Stimulated activated CD4-positive, alpha-beta T cell treated with anti-CD3 and anti-CD28 coated beads, Interleukin-2, amount 100 ng/mL, for 48 hours (primary cell): ENCODE measurements at places on chromosomes 3 and 15.

DNA sequence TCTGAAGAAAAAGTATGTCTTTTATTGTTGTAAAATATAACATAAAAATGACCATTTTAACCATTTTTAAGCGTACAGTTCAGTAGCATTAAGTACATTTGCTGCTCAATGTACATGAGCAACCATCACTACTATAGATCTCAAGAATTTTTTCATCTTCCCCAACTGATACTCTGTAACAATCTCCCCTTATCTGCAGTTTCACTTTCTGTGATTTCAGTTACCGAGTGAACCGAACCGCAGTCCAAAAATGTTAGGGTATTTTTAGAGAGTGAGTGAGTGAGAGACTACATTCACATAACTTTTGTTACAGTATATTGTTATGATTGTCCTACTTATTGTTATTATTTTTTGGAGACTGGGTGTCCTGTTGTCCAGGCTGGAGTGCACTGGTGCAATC is 9.0 kb upstream of the SLC25A26 start:
- no peak for DNase-seq

DNA sequence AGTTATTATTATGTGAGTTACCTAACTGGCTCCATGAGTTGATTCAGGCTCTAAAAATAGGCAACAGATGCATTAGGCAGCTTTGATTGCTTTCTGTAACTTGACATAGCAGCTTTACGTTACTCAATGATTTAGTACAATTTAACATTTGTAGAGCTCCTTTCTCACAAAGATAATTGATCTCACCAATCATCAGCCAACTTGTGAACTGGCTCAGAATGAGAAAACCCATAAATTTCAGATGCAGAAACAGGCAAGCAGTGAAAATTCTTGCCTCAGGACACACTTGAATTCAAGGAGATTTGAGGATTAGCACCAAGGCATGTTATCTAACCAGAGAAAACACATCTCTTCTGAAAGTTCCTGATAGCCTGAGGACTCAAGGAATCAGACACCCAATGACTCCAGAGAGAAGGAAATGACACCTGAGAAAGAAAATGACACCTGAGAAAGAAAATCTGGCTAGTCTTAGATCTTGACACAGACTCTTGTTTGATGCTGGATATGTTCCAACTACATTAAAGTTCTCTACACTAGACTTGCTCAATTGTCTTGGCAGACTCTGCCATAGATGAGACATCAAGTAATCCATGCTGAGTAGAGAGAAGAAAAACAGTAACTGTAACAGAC is 315.1 kb upstream of the CBLB start:
- DNase-seq, result no peak

DNA sequence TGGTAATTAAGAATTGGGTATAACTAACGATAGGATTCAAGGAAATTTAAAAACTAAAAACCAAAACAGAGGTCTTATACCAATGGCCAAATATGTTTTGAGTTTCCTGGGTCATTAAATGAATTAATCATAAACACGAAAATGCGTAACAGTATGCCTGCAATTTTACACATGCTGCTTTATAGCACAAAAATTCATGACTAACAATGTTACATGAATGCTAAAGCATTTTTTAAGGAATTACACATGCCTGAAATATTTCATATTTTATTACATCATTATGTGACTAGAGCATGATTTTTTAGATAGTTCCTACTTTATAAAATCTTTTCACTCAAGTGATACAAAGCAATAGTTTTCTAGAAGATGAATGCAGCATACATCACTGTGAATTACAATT is 74.7 kb downstream of the ZNF148 start:
- DNase-seq, result no peak

DNA sequence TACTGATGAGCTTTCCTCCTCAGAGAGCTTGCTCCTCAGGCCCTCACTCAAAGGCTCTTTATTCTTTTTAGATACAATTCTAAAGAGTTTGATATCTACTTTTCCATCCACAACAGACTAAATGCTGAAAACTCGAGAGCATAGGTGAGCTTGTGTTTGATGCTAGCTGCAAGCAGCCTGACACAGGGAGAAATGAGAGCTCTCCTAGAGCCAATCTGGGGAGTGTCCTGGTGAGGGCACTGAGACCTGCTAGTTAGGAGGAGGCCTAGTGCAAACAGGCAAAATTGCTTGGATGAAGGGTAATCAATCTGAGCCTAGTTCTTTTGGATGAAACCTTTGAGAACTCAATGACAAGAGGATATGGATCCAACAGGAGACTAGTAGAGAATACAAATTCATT is 300.8 kb downstream of the ZBTB20 start:
- DNase-seq, result no peak

GRCh38 chr3:161556533-161556932 is 59.9 kb downstream of the OTOL1 start:
- no peak for DNase-seq

DNA sequence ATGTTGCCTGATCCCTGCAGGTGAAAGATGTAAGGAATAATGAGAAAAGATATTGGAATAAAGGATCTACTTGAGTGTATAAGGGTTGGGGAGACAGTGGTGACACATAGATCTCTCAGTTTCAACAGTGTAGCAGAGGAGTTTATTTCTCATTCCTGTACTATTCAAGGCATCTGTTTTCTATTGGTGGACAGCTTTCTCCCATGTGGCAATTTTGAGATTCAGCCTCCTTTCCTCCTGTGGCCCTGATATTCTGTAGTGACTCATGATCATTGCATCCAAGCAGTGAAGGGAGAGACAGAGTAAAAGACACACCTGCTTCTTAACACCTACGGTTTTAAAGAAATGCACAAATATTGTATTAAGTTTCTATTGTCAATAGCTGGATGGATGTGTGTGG is 327.6 kb downstream of the GRM7 start:
- DNase-seq, result no peak

- DNase-seq, result no peak
These were observed 205.6 kb downstream of the FEZF2 start for GRCh38 chr3:62167566-62168262.

DNA sequence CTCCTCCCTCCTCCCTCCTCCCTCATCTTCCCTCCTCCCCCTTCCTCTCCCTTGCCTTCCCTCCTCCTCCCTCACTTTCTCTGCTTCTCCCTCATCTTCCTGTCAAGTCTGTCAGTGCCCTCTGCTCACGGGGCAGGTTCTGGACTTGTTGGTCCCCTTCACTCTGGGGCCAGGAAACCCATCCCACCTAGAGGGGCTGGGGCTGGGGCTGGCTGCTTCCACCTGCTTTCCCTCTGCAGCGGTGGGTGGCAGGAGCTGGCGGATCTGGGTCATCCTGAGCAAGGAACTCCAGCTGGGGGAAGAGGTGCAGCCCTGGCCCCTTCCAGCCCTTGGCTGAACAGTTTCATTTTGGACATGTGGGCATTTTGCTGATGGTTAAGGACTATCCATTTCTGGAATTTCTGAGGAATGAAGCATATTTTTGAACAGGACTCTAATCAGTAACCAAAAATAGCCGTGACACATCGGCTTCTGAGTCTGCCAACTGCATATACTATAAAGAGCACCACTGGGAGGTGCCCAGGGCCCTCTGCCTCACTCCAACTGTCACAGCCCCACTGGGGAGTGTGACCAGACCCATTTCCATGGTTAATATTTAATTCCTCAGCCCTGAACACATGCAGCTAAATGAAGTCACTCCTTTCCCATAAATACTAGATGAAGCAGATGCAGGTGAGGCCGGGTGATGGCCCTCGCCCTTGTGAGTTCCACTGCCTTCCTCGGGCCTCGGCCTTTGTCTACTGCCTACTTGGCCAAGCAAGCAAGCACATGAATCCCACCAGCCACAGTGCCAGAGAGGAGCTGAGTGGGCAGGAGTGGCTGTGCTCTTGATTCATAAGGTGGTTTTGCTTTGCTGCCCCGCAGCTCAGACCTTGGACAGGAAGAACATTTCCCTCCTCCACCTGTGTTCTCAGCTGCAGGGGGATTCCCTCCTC is 39.8 kb downstream of the CHDH start:
- no peak for DNase-seq

DNA sequence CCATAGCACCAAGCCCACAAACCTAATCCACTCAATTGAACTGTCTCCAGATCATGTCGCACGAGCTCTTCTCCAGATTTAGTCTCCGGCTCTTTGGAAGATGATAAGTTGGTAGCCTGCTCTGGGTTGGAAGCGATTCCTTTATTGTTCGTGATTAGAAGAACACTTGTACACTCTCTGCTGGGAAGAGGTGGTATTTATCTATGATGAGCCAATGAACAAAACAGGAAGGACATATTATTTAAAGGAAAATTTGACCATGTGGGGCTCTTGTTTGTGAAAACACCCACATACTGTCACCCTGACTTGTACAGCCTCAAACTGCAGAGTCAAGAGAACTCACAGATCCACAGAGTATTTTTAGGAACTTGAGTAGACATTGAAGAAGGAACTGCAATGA is 54.4 kb downstream of the MYZAP start:
- no peak for DNase-seq

DNA sequence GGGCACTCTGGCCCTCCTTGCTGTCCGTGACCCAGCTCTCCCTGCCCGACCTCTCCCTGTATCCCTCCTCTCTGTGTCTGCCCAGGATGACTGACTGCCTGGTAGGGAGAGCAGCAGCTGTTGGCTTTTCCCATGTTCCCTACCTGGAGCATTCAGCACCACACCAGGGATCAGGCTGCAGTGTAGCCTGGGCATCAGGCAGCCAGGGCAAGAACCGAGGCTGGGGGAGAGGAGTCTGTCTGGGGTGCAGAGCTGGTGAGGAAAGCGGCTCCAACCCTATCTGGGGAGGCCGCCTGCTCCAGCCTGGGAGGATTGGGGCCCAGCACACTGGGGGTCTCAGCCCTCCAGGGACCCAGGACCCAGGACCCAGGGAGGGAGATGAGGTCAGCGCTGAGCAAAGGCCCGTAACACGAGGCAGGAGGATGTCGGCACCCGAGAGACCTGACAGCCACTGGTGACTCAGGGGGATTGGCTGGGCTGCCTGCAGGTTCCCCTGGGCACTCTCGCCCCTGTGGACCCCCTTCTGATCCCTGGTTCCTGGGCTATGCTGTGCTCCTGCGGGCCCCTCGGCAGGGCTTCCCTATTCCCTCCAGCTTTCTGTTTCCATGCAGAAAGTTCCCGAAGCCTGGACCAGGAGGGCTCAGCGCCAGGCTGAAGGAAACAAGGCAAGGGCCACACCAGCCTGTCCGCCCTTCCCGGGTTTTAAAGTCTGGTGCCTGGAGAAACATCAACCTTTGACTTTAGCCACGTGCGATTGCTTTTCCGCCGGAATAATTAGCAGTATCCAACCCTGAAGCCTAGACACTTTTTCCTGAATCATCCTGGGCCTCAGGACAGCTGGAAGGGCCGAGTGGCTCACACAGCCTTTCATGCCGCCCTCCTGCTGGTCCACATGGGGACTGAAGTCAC is 128.2 kb upstream of the MEF2A start:
- DNase-seq, result no peak

- DNase-seq, result no peak
These were observed 774.8 kb upstream of the EPHA6 start for GRCh38 chr3:96039632-96040031.

DNA sequence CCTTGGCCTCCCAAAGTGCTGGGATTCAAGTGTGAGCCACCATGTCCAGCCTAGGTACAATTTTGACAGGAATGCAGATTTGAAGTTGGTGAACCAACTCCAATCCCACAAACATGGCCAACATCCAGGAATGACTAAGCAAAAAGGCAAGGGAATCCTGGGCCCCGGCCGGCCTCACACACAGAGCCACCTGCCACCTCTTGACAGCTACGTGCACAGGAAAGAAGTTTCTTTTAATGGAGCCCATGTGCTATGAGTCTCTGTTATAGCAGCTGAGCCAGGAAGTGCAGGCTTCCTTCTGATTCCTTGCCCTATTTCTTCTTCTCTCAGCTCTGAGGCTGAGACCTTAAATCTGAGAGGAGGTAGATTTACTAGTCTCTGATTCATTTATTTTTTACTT is 8.8 kb downstream of the TMEM40 start:
- no peak for DNase-seq

DNA sequence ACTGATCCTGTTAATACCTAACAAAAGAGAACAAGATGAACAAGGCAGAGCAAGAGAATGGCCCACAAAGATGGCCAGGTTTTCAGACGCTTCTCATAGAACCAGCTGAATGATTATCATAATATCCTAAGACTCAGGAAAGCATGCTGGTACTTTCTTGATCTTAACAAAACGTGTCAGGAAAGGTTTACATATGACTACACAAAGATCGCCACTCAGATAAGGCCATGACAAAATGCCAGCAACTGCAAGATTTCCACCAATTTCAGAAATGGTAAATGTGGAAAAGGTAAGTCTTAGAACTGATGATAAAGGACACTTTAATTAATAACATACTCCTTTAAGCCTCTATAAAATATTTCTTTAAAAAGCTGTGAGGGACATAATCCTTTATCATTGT is 108.8 kb downstream of the DLG1 start:
- DNase-seq, result no peak

DNA sequence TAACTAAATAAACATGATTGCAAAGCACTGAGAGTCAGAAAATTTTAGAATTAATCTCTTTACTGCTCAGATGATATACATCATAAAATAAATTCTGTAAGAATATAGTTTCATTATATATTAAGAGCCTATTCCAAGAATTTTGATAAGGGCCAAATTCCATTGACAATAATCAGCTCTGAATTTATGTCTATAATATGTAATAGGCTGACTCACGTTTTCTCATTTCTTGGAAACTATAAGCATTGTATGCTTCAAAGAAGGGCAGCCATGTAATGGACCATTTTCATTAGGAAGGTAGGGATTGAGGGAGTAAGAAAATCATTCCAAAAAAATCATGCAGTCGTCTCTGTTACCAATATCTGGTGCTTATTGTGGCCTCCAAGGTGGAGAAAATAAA is 315.9 kb downstream of the ZIC4 start:
- no peak for DNase-seq

- DNase-seq, result peak; percentile 66
These were observed 18.8 kb downstream of the NBEAL2 start for GRCh38 chr3:46998121-46998851.

- DNase-seq, result no peak
These were observed 162.1 kb upstream of the LYSMD4 start for GRCh38 chr15:99895189-99895955.

DNA sequence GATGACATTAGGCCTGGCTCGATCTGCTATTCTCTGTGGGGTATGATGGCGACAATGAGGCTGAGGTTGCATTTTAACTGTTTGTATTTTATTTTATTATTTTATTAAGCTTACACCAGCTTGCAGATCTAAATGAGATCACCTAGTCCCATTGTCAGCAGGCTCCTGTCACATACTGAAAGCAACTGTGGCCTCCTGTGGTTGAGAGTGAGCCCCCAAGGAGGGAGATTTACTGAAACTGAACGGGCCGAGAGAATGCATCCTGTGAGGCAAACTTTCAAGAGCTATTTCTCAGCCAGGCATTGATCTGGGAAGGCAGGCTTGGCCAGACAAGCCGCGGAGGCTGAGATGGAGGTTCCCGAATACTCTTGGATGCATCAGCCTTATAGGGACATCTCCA is 210.4 kb upstream of the ARRDC4 start:
- no peak for DNase-seq
